ENCODE measurements at places on chromosomes 4 and X.
A peak's percentile ranks its signal among the peaks of the same experiment; 100 is the strongest.

DNA sequence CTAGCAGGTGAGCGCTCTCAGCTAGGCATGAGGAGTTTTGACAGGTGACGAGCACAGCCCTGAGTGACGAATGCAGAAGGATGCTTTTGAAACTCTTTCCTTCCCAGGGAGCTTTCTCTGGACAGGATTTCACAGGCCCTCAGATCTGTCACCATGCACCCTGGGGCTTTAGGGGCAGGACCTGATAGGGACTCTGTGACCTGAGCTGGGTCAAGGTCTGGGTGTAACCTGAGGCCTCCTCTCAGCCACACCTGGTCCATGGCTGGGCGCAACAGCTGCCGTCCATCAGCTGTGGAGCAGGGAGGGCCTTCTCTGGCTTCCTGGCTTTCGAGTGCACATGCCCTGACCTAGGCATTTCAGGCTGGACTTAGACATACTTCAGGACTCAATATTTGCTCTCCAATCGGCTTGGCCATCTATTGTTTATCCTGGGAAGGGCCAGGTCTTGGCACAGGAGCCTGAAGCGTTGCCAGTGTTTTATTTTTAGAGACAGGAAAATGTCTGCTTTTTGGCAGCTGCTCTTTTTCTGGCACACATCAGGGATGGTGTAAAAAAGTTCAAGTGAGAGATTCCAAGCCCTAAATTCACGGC lies 56.4 kb downstream of the C4orf51 start:
- DNase-seq: peak; percentile 38

- DNase-seq: no peak
Measured at GRCh38 chr4:119034276-119035008, 101.2 kb upstream of the MYOZ2 start.

DNA sequence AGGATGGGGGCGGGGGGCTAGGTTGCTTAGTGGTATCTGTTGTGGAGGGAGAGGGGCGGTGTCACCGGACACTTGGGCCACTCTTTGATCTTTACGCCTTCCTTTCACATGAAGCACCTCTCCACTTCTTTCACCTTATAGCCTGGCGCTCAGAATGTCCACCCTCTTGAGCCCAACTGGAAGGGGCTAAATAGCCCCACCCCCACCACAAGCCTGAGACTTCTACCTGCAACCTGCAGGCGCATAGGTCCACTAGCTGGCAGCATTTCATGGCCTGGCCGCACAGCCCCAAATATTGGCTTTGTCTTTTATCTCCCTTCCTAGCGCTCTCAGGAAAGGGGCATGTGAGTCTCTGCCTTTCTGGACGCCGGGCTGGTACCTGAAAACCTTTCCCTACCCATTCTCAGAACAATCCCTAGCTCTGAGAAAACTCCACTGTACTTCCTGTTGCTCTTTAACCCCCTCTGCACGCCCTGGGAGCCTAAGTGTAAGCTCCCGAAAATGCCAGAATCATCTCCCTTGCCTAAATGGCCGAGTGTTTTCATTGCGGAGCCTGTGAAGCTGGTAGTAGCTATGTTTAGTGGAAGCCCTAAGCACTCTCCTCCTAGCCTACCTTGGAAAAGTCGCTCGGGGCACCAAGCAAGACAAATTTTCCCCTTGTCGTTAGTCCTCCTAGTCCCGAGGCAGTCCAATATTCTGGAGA lies 1.2 kb upstream of the TRPC5 start:
- no peak for DNase-seq

DNA sequence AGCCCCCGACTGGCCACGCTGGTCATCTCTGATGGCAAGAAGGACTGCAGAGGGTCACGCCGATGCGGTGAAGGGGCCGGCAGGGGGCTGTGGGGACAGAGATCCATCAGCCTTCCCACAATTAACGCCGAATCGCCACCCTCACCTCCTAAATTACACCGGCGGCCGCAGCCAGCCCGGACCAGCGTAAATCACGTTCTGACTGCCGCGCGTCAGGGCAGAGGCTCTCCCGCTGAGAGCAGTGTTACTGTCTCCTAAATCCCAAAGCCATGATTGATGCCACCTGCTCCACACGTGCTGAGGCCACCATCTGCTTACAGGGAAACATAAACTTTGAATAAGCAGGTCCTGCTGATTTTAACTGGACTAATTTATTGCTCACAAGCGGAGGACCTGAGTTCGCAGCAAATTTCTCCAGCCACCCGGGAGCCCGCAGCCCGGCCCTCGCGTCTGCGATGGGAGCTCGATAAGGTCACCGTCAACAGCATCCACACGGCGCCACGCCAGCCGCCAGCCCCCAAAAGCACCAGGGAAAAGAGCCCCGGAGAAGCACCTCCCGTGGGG lies 127.3 kb upstream of the NKX1-1 start:
- DNase-seq: no peak

DNA sequence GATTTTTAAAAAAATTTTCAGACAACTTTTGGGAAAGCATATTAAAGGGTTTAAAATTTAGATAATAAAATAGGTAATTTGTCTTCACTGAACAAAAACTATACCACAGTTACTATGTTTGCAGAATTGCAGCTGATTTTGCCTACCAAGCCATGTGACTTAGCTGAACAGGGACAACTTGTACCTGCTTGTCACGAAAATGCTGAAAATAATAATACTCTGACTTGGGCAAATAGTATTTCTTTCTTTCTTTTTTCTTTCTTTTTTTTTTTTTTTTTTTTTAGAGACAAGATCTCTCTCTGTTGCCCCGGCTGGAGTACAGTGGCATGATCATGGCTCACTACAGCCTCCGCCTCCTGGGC lies 225.2 kb upstream of the PPP1R2C start:
- DNase-seq: no peak

DNA sequence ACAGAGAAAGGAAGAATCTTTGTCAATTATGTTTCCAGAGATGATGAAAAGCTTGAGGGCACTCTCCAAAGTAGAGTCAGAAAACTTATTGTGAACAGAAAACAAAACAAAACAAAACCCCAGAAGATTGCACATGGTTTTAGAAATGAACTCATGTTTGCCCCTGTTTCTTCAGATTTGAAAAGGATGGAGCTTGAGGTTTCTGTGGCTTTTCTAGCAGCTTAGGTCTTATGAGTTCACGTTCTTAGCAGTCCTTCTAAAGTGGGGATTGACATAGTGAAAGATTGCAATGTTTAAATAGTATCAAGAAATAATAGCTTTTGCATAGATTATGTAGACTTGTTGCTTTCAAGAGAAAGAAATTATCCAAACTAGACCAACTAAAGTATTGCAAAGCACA lies 421.8 kb downstream of the GBA3 start:
- DNase-seq: no peak

DNA sequence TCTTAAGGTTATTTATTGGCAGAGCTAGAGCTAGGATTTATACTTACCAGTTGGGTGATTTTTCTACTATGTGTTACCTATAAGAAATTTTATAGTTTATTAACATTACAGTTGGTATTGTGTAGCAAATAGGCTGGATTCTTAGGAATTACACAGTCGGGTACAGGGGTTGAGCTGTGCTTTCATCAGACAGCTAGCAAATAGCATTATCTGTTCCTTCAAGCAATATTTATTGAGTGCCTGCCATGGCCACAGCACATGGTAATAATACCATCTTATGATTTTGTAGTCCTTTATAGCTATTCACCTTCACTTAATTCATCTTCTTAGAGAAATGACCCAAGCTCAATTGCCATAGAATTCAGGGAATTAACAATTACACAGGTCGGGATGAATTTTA lies 109.4 kb upstream of the PACRGL start:
- no peak for DNase-seq

DNA sequence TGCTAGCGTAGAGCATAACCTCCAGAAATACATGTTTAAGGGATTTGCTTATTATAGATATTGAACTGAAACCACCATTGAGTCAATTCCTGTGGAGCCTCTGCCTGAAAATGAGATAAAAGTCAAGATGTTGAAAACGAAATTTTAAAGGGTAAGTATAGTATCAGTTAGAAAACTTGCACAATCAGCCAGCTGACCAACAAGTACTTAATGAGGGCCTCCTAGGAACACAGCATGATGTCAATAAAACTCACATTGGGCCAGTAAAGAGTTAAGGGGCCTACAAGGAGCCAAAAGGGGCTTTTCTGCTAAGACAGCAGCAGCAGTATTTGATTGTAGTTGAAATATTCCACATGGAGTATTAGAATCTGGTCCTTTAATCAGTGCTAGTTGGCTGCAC lies 314.1 kb upstream of the PPARGC1A start:
- DNase-seq: no peak

DNA sequence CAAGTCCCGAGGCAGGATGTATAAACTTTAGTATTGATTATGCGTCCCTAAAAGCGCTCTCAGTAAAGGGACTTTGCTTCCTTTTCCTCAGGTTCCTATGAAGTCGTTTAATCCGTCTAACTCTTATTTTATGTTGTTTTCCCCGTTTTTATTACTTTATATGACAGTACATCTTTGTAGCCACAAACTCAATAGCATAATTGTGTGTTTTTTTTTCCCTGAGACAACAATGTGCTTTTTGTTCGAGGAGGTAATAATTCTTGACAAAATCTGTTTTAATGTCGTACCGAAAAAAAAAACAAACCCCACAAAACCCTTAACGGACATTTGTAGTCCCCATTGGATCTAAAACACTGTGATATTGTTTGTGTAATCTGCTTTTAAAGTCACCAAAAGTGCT lies 17.9 kb upstream of the PPP2R3B start:
- DNase-seq: no peak

DNA sequence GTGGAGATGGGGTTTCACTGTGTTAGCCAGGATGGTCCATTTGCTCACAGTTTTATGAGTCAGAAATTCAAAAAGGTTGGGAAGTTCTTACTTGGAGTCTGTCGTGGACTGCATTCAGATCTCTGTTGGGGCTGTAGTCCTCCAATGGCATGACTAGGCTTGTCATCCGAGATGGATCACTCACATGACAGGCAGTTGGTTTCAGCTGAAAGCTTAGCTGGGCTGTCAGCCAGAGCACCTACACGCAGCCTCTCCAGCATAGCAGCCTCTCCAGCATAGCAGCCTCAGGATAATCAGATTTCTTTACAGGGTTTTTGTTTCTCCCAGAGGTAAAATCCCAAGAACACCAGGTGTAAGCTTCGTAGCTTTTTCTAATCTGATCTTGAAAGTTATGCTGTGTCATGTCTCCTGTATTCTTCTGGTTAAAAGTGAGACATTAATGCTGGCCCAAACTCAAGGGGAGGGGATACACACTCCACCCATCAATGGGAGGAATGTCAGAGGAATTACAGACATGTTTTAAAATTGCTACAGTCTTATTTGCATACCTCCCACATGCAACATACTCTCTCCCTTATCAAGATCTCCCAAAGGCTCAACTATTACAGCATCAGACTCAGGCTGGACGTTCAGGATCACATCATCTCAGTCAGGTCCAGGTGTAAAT lies 31.6 kb upstream of the SOD3 start:
- DNase-seq: peak; percentile 58

DNA sequence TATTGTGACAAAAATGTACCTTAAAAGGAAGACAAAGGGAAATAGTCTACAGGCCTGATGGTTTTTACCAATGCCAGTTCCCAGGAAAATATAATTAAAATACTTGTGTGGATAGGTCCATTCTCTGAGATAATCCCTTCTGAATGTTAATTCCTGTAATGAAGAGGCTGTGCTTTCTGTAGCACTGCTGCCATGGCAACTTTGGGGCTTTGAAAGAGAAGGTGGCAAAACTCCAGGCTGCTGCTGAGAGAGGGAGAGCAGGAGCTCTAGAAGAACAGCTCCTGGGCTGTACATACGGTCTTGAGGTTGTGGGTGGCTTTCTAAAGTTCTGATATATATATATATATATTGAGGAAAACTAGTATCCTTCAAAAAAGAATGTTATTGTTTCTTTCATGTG lies 125.4 kb downstream of the PDLIM5 start:
- DNase-seq: peak; percentile 78

- no peak for DNase-seq
Measured at GRCh38 chrX:110060846-110061537, 58.1 kb downstream of the TMEM164 start.

DNA sequence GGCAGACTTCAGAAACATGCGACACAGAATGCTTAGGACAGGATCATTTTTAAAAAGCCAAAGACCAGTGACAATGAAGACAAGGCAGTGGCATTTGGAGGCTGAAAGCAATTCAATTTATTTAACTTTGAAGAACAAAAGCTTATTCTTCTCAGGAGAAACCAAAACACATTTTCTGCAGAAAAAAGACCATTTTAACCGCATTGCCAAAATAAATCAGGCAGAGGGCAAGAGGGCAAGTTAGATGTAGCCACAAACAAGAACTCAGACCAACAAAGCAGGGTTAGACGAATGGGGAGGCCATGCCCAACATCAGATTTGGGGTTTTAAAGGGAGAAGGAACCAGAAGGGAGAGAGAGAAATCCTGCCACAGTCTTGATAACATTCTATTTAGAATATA lies 58.9 kb downstream of the RELL1 start:
- no peak for DNase-seq

- no peak for DNase-seq
Measured at GRCh38 chrX:43882294-43882681, at the start of gene MAOB. Gene MAOB, minus strand, starts transcription at chrX:43882450. Its CDS starts 151 bp downstream, at chrX:43882299.

- no peak for DNase-seq
Measured at GRCh38 chrX:34716302-34716701, 59.2 kb upstream of the TMEM47 start.

GRCh38 chr4:186067757-186068385 lies 1.1 kb upstream of the TLR3 start:
- peak; percentile 54 for DNase-seq

- no peak for DNase-seq
Measured at GRCh38 chr4:141455651-141456050, 180.7 kb upstream of the IL15 start.

DNA sequence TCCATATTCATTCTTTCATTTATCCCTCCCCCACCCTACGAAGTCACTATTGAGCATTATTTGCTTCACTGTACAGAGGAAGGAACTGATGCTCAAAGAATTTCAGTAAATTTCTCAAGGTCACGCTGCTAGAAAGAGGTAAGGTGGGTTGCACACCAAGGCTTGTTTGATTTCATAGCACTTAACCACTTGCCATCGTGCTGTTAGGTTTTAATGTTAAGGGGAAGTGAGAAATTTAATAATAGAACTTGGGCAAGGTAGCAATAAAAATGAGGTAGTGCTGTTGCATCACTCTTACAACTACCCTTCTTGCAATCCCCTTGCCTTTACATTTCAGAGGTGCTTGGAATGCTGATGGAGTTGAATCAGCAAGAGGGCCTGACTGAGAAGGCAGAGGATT lies 343.1 kb downstream of the MID1IP1 start:
- no peak for DNase-seq

Data from stromal cell of bone marrow (primary cell).